ENCODE measurements at places on chromosomes 6 and 20.

- no peak for DNase-seq
These were observed 2.8 kb upstream of the CSTL1 start for GRCh38 chr20:23436681-23437080.

DNA sequence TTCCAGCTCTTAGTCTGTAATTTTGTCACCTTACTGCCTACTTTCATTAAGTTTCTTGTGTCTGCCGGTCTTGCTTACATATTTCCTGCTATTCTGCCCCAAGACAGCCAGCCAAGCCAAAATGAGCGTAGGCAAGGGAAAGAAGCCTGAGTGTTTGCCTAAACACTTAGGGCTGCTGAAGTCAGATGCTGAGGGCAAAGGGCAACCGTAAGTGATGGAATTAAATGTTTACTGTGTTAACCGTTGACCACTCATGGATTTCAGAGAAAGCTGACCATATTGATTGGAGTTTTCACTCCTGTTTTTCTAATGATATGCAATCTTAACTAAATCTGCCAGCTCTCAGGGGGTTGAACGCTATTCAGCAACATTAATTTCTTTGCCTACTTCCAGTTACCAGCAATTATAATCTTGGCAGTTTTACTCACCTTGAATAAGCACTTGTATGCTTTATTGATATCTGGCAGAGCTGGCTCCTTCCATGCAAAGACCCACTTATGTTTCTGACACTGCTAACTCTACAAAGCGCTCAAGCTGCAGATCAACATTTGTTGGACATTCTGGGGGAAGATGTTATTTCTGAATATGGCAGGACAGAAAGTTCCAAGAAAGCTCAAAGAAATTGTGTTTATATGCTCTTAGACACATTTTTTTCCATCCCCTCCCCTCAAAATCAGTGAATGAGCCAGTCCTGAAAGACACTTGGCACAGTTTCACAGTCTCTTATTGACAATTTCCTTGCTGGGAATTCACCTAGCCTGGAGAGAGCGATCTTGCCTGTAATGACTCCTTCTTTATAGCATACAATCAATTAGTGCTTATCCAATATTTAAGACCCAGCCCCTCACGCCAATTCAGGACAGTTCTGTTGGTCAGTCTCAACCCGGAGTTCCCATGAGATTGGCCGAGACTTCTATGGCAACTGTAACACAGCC is 183.8 kb downstream of the PLCB1 start:
- no peak for DNase-seq

GRCh38 chr6:68087399-68088133 is 547.5 kb upstream of the ADGRB3 start:
- no peak for DNase-seq

DNA sequence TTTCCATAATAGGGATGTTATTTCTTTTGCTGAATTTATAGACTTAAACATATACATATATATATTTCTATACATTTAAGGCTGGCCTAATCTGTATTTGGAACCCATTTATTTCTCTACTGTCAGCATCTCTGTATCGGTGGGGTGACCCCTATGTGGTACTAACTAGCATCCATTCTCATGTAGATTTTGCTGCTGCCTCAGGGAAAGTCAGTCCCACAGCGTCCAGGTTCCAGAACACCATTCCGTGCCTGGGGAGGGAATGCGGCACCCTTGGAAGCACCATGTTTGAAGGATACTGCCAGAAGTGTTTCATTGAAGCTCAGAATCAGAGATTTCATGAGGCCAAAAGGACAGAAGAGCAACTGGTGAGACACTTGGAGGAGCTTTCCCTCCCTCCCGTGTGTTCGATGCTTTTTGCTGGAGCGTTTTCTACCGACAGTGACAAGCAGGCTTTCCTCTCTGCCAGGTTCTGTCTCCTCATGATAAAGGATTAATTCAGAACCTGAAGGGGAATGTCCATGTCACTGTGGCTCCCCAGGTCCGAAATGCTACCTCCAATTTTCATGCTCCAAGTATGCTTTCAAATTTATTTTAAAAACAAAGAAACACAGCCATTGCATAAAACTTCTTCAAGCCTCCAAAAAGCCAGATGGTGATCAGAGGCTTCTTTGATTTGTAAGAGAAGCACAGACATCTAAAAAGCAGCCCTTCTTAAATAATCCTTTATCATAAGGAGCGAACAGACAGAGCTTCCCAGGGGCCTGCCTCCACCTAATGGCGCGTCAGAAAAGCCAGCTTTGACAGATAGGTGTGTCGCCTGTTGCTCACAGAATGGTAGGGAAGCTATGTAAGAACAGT is 13.1 kb downstream of the TNFAIP3 start:
- no peak for DNase-seq

DNA sequence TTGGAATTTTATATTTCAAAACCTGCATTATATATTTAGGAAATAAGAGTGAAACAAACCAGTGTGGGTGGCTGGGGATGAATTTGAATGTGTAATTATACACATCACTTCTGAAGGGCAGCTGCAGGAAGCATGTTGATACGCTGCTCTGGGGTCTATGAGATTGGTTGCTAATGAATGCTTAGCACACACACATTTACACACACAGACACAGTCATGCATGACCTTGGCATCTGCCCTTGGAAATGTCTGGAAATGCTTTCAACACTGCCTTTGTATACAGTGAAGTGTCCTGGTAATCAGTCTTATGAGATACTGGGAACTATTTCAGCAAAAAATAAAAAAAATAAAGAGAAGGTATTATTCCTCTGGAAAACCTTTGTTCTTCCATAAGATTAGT is 83.4 kb downstream of the ELOVL4 start:
- DNase-seq = no peak

GRCh38 chr6:109344226-109344625 is 38.0 kb downstream of the CD164 start:
- no peak for DNase-seq

DNA sequence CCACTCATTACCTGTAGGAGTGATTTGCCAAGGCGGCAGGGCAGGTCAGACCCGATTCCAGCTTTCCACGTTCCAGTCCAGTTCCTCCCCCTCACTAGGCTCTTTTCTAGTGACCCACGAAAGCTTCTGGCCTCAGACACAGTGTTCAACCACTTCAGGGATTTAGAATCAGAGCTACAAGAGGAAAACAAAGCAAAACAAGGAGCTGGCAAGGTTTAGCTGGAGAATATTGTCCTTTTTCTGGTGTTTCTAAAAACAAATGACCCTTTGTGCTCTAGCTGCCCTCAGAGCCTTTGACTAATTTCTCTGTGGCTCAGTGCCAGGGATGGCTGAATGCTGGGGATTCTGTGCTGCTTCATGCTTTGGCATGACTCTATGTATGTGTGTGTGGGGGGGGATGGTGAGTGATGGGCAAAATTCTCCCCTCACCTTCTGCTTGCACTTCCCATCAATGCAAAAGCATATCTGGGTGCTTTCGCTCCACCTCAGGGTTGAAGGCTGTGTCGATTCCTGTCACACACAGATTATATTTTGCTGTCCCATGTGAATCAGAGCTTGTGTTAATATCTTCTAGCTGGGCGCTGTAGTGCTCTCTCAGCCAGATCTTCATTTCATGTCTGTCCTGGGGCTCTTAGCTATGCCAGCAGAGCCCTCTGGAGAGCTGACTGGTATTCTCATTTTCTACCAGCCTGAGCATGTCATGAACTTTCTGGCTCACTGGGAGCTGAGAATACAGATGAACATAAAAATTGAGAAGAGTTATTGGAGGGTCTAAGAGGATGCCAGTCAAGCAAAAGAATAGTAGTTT is 19.3 kb upstream of the NEDD9 start:
- DNase-seq = no peak

- no peak for DNase-seq
These were observed 96.3 kb downstream of the PREX1 start for GRCh38 chr20:48731536-48731935.

- DNase-seq = no peak
These were observed 142.0 kb upstream of the SOX4 start for GRCh38 chr6:21451546-21452013.

All from stimulated activated CD8-positive, alpha-beta memory T cell treated with anti-CD3 and anti-CD28 coated beads, Interleukin-7, amount 100 ng/mL, for 24 hours (primary cell).